Activated T-helper 17 cell treated with anti-CD3 and anti-CD28 coated beads, Interleukin-2, amount 50 U/mL, for 72 hours (primary cell): ENCODE measurements at places on chromosomes 1 and 21. TPM values are rescaled to one million over a fixed set of nuclear protein-coding genes. Genes with fewer than 3 reads are reported as not detected.

C1orf35 gene
- 18.3 TPM for total RNA-seq

KRTAP13-2 gene
- not detected for total RNA-seq

CADM3 gene
- total RNA-seq: not detected

OR10Z1 gene
- total RNA-seq: not detected

RGS13 gene
- 0.19 TPM for total RNA-seq

ETNK2 gene
- 0.35 TPM for total RNA-seq

KRTAP12-2 gene
- total RNA-seq: not detected

FCGR3A gene
- total RNA-seq: not detected

LCE6A gene
- total RNA-seq: not detected

OR2T2 gene
- not detected for total RNA-seq

SLX9 gene
- total RNA-seq: 28.6 TPM

ESPN gene
- 0.71 TPM for total RNA-seq

PRRX1 gene
- total RNA-seq: not detected

LENEP gene
- total RNA-seq: 0.97 TPM

COL8A2 gene
- total RNA-seq: not detected

WNT2B gene
- 0.48 TPM for total RNA-seq

BGLAP gene
- total RNA-seq: 6.8 TPM

GCSAML gene
- total RNA-seq: not detected

KLF17 gene
- total RNA-seq: not detected

CFHR1 gene
- 0.24 TPM for total RNA-seq

IL12RB2 gene
- total RNA-seq: 63.3 TPM

NFIA gene
- total RNA-seq: 5.1 TPM

CAPN2 gene
- total RNA-seq: 73.0 TPM

ITLN2 gene
- total RNA-seq: not detected

C1QA gene
- total RNA-seq: not detected

KRTAP19-1 gene
- not detected for total RNA-seq

AGT gene
- not detected for total RNA-seq

INSRR gene
- 0.66 TPM for total RNA-seq

PHC2 gene
- 27.3 TPM for total RNA-seq

OR2T11 gene
- total RNA-seq: not detected

HHIPL2 gene
- 0.56 TPM for total RNA-seq

CA6 gene
- 0.78 TPM for total RNA-seq

CCDC30 gene
- total RNA-seq: 5.2 TPM

CLDN17 gene
- not detected for total RNA-seq

SWT1 gene
- total RNA-seq: 5.2 TPM

TMOD4 gene
- total RNA-seq: 0.82 TPM

FCAMR gene
- not detected for total RNA-seq

G0S2 gene
- 17.1 TPM for total RNA-seq

PTGER3 gene
- not detected for total RNA-seq

AKT3 gene
- total RNA-seq: 32.2 TPM
